ENCODE measurements at places on chromosomes 1 and 21.

GRCh38 chr1:27614625-27615344 lies 10.8 kb upstream of the AHDC1 start:
- no peak for DNase-seq

DNA sequence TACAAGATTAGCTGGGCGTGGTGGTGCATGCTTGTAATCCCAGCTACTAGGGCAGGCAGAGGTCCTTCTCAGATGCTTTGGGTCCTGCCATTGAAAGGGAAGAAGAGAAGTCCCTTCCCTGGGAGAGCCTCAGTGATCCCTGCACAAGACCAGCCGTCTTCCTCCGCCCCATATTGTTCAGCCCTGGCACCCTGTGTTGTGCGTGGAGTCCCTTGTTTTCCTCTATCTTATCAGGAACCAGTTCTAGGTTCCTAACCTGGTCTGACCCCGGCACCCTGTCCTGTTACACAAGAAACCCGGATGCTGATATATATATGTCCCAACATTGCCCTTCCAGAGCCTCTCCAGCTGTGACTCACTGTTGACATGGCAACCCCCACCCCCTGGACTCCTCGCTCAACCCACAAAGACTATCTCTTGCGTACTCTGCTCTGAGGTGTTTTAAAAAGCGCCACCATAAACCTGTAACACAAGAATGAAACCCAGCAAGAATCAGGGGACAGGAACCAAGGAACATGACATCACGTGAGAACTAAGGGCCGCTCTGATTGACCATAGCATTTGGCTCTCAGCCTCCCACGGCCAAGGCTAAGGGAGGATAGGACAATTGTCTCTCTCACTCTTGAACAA lies 4.8 kb downstream of the MX2 start:
- DNase-seq, result peak; percentile 68

GRCh38 chr1:34603594-34603993 lies 151.3 kb upstream of the GJB5 start:
- no peak for DNase-seq

GRCh38 chr1:115347282-115347681 lies 9.2 kb upstream of the NGF start:
- no peak for DNase-seq

- DNase-seq, result peak; percentile 59
Observed at GRCh38 chr1:99766378-99766800, at the start of gene FRRS1. Gene FRRS1, minus strand, starts transcription at chr1:99766635. Its CDS starts 17,867 bp downstream, at chr1:99748768.

- peak; percentile 65 for DNase-seq
Observed at GRCh38 chr21:17612023-17612564, 607 bp downstream of the BTG3 start.

GRCh38 chr1:180358649-180359048 lies 128.6 kb downstream of the LHX4 start:
- peak; percentile 70 for DNase-seq

DNA sequence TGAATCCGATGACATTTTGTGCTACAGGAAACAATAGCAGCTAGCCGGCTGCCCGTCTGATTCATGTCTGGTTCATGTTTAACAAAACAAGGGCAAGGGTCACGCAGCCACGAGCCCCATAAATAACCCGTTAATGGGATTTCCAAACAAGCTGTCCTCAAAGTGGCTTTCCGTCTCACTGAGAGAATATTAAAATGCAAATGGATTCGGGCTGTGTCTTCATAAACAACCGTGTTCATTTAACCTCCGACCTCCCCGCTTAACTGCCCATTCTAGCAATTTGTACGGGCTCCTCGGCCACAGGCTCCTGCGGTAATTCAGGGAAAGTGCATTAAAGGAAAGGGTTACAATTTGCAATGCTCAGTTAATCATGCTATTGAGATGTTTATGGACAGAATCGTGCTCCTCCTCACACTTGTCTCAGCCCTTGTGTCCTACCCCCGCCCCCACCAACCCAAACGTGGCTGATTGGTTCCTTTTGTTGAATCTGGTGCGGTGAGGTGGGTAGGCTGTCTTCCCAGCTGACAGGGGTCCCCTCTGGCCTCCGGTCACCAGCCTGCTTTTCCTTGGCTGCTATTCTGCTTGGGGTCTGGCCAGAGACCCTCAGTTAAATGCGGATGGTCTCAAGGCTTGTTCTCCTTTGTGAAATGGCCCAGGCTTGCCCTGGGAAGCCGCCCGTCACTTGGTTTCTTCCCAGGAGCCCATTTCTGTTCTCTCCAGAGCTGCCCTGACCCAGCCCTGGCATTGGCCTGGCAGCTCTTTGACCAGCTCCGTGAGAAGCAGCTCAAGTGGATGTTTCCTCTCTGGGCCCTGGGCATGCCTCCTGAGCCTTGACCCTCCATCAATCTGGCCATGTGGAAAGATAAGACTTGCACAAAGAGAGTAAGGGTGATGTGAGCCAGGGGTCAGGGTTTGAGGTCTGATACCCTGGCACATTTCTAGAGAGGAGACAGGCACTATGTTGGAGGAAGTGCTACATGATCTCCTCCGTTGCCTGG lies 200.7 kb upstream of the POU3F1 start:
- peak; percentile 31 for DNase-seq

GRCh38 chr1:29459620-29459945 lies 223.3 kb downstream of the PTPRU start:
- DNase-seq, result no peak

- no peak for DNase-seq
Observed at GRCh38 chr1:197761654-197762053, 13.6 kb downstream of the DENND1B start.

DNA sequence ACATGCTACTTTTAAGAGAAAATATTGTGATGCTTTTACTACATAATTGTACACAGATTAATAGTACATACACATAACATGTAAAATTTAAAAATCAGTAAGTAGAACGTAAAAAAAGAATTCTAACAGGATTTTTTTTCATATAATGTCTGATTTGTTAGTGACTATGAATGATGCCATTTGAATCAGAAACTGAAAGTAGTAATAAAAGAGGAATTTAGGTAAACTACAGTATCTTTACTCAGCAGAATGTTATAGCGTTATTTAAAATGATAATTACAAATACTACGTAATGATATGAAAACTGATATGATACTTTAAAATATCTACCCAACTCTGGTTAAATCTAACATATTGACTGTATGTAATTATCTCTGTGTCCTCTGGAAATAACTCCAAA lies 116.1 kb downstream of the DENND1B start:
- no peak for DNase-seq

DNA sequence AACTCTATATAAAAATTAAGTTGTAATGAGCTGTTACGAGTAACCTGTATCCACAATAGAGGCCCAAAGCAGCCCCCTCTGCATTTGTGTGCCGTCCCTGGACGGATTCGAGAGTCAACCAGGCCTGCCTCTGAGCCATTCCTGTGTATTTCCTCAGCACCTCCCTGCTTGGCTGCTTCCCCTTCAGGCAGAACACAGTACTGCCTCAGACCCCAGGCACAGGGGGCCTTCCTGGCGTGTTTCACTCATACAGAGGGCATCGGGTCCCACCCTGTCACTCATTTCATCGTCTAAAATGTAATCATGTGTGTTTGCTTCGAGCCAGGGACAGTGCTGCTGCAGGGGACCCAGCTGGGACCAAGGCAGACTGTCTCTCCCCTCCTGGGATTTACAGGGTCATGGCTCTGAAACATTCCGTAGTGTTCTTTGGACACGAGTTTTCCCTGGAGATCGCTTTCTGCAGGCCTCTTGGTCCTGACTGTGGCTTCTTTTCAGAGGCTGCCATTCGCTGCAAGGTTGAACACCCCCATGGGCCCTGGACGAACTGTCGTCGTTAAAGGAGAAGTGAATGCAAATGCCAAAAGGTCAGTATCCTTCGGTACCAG lies 19.4 kb downstream of the LGALS8 start:
- no peak for DNase-seq

GRCh38 chr1:226661965-226662364 lies 77.1 kb downstream of the ITPKB start:
- DNase-seq, result no peak

GRCh38 chr1:162990665-162991064 lies 78.5 kb upstream of the RGS4 start:
- DNase-seq, result no peak

- DNase-seq, result peak; percentile 89
Observed at GRCh38 chr1:219085082-219085481, 88.6 kb upstream of the LYPLAL1 start.

- DNase-seq, result no peak
Observed at GRCh38 chr1:168923521-168924136, 182.9 kb upstream of the ATP1B1 start.

DNA sequence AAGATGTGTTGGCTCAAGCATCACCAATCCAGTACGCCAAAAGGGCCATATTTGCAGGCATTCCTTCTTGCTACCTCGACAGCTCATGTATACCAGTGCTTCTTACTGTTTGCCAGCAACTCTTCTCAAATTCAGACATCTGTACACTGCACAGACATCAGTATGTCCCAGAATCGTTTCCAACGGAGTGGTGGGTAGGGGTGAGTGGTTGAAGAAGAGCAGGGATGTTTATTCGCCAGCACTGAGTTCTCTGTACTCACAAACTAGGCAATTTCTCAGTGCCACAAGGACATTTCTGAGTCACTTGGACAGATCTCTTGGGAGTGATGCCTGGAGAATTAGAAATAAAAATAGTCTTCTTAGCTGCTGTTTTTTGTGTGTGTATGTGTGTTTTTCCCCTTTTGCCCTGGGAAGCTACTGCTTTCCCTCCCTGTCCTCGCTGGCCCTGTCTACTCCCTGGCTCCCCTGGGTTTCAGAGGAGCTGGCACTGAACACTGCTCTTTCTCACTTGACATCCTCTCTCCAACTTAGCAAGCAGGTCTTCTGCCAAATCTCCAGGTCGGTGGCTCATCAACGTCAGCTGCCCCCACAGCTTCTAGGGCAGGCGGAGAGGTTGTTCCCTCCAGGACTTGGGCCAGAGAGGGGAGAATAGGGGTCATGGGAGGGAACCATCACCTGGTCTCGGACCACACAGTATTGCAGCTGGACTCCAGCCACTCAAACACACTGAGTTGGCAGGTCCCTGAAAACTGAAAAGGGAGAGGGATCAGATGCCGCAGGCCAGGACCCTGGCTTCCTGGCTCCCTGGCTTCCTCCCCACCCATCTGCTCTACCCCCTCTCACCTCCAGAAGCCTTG lies 90.5 kb downstream of the NMNAT2 start:
- DNase-seq, result no peak

GRCh38 chr1:67285780-67286488 lies 21.7 kb upstream of the IL12RB2 start:
- DNase-seq, result no peak

GRCh38 chr1:110519125-110519810 lies at the start of gene KCNA10:
Gene KCNA10, minus strand, starts transcription at chr1:110519175. Its CDS starts 388 bp downstream, at chr1:110518787.
- DNase-seq, result no peak

DNA sequence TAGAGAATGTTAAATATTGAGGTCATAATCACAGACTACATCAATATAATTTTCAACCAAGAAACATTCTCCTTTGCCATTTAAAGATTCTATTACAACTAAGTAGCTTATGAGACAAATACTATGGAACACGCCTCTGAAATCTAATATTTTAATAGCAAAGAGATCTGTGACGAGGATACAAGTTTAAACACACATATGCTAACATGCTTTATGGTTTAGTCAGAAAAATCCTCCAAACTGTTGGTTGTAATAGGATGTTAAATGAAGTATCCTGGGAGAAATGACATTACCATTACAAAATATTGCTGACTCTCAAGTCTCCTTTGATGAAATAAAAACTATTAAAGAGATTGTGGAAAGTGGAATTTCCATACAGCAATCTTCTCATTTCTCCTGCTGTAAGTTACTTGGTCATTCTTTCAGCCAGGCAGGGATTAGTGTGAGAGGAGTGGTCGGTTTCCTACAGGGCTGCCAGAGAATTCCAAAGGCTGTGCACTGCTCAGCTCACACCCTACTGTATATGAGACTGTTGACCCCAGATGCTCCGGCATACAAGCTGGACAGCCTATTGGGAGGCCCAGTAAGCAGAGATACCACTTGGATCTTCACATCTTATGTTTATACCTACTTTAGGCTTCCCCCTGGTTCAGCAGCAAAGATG lies 26.6 kb downstream of the SCYL3 start:
- DNase-seq, result peak; percentile 62

- no peak for DNase-seq
Observed at GRCh38 chr1:40847023-40847745, 15.0 kb downstream of the CITED4 start.

DNA sequence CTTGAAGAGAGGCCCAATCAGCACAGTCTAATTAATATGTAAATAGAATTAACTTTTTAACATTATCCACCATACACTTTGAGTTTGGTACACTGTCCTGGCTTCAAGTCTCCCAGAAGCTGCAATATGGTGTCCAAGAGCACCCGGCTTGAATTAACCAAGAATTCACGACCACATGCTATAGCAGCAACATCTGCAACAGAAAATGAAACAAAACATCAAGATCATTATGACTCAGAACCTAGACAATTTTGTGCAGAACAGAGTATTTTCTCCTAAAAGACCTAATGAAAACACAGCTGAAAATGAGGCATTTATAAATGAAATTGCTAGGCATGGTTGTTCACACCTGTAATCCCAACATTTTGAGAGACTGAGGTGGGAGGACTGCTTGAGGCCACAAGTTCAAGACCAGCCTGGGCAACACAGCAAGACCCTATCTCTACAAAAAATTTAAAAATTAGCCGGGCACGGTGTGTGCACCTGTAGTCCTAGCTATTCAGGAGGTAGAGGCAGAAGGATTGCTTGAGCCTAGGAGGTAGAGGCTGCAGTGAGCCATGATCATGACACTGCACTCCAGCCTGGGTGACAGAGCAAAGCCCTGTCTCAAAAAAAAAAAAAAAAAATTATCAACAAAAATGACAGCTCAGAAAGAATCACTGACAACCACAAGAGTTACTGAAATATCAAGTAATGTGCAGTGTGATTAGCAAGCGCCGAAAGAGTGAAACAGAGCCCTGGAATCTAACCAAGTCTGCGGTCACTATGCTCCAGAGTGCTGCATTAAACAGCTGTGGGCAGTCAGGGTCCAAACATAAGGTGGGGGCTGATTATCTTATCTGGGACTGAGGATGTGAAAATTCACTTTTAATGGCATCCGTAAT lies 45.3 kb downstream of the HSF2BP start:
- DNase-seq, result peak; percentile 56

DNA sequence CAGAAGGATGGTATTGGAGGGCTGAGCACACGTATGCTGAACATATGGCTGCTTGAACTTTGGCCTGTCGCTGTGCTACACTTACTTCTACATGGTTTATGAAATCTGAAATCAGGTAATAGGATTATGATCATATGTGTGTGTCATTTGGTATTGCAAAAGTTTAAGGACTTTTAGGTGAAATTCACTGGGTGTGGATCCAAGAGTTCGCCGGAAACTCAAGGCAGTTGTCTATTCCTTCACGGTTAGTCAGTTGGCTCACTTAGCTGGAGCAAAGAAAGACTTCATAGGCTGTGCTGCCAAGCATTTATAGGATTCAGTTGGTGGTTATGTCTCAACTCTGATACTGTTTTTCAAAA lies 927 bp downstream of the UAP1 start:
- DNase-seq, result peak; percentile 79
